ELR (cell line): ENCODE measurements at places on chromosomes 6 and 20.

- DNase-seq, result peak; percentile 75
These were observed 13.5 kb upstream of the TRAM2 start for GRCh38 chr6:52590152-52590891.

DNA sequence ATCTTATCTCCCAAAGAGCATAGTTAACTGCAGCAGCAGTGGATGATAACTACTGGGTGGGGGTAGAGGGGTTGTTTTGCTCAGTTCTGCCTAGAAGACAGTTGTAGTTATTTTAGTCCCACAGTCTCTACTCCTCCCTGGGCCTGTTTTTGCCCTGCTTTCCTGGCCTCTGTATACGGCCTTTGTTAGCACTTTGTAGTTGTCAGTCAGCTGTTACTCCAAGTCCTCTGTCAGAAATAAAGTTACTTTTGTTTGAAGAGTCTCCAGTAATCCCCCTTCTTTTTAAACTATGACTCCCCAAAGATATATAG is 113.9 kb downstream of the SLC16A10 start:
- DNase-seq, result no peak

- peak; percentile 89 for DNase-seq
These were observed 1.3 kb downstream of the NUP153 start for GRCh38 chr6:17705428-17705777.

- DNase-seq, result no peak
These were observed 729.1 kb upstream of the NRSN1 start for GRCh38 chr6:23396949-23397348.

GRCh38 chr6:79600812-79601609 is 30.1 kb upstream of the SH3BGRL2 start:
- DNase-seq, result peak; percentile 66

GRCh38 chr6:130233330-130233729 is 10.6 kb upstream of the SAMD3 start:
- DNase-seq, result peak; percentile 22

DNA sequence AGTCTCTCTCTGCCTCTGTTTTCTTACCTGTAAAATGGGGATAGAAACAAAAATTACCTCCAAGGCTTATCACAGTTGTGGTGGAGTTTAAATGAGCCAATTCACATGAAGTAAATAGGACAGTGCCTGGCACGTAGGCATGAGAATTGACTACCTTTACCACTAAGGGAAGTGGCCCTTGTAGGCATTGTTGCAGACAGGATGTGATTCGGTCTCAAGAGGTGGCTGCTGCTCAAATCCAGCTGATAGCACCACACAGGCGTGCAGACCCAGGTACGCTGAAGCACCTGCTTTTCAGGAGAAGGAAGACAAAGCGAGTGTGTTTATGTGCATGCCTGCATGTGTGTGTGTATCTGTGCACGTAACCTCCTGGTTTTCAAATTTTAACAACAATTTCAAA is 108.6 kb downstream of the EYA2 start:
- no peak for DNase-seq

DNA sequence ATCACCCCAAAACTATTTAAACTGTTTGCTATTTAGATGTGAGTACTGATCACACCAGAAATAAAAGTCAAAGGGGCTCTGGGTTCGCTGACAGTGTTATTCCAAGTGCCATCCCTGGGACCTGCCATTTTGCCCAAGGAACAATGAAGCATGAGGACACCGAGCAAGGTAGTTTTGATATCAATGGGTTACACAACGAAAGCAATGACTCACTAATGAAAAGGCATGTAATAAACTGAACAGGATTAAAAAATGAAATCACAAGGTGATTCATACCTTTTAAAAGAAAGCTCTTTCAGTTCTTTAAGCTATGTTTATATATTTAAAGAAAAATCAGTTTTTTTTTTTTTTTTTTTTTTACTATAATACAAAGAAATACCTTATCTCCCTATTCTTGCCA is 102.0 kb downstream of the HS3ST5 start:
- no peak for DNase-seq

- no peak for DNase-seq
These were observed 610.5 kb downstream of the TFAP2B start for GRCh38 chr6:51429017-51429712.

GRCh38 chr6:4208158-4208557 is 72.8 kb upstream of the ECI2 start:
- no peak for DNase-seq

- peak; percentile 70 for DNase-seq
These were observed 117.5 kb upstream of the ID4 start for GRCh38 chr6:19719691-19720128.

DNA sequence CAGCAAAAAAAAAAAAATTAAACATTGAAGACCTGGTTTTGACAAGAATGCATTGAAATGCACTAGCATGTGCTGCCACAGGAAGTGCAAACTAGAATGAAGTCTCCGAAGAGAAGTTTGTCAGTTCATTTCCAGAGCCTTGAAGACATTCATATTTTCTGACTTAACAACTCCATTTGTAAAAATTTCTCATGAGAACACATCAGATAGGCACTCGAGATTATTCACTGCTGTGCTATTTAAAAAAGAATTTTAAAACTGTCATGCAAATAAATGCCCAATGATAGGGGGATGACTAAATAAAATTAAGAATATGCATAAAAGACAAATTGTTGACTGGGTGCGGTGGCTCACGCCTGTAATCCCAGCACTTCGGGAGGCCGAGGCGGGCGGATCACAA is 394.6 kb upstream of the JARID2 start:
- peak; percentile 44 for DNase-seq

- peak; percentile 11 for DNase-seq
These were observed 264.9 kb downstream of the HIVEP2 start for GRCh38 chr6:142679907-142680700.

GRCh38 chr6:161226009-161226964 is 47.6 kb downstream of the AGPAT4 start:
- DNase-seq, result no peak

- DNase-seq, result peak; percentile 84
These were observed 12.9 kb upstream of the NQO2 start for GRCh38 chr6:2986722-2987221.

DNA sequence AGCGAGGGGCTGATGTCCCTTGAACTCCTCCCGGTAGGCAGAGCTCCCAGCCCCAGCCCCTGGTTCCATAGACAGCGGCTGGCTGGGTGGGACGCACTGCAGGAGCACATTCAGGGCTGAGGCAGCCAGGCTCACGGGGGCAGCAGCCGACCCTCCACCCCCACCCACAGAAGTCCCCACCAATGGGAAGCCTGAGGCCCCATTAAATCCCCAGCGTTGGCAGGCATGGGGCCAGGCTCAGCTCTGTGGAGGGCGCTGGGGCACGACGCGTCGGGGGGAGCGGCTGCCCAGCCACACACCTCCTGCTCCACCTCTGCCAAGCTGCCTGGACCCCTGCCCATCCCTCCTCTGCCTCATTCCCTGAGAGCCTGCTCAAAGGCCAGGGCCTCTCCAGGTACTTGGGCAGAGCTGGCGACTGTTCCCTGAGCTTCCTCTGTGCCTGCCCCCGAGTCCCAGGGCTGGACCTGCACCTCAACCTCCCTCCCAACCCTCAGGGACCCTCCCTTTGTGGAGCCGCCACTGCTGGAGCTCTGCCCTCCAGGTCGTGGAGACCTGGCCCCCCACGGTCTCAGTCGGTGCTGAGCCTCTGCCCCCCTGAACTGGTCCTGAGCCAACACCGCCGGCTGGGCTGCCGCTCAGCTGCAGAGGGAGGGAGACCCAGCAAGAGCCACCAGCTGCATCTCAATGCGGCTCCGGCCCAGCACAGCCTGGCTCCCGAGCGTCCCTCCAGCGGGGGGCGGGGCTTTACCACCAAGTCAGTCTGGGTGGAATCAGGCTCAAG is 9.1 kb downstream of the CHRNA4 start:
- DNase-seq, result no peak

DNA sequence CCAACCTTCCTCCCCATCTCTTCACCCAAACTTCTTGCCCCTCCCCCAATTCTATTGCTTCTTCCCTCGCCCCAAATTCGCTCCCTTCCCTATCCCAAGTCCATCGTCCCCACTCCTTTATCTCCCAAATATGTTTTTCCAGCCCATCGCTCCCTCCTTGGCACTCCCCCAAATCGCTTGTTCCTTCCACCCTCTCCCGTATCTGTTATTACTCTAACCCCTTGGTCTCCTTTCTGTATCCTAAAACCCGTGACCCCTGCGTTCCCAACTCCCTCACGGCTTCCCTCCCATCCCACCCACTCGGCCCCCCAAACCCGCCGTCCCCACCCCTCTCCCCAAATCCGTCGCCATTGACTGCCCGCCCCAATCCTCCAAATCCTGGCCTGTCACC is 584 bp downstream of the MTCH1 start:
- DNase-seq, result peak; percentile 19

GRCh38 chr6:14046476-14047068 is 71.0 kb upstream of the CD83 start:
- peak; percentile 77 for DNase-seq

GRCh38 chr6:35025232-35026188 is 115.6 kb downstream of the TCP11 start:
- DNase-seq, result peak; percentile 36

GRCh38 chr6:112936504-112936903 is 589.4 kb downstream of the RFPL4B start:
- DNase-seq, result no peak

DNA sequence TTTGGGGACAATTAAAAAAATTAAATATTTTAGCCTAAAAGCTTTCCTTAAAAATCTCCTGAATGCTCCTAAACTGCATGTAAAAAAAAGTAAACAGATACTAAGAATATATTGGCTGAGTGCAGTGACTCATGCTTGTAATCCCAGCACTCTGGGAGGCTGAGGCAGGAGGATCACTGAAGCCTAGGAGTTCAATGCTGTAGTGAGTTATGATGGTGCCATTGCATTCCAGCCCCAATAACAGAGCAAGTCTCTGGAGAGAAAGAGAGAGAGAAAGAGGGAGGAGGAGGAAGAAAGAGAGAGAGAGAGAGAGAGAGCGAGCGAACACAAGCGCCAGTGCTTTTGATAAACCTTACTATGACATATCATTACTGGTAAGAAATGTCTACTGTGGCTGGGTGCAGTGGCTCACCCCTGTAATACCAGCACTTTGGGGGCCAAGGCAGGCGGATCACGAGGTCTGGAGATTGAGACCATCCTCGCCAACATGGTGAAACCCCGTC is 58.8 kb downstream of the FKBP5 start:
- DNase-seq, result peak; percentile 4

DNA sequence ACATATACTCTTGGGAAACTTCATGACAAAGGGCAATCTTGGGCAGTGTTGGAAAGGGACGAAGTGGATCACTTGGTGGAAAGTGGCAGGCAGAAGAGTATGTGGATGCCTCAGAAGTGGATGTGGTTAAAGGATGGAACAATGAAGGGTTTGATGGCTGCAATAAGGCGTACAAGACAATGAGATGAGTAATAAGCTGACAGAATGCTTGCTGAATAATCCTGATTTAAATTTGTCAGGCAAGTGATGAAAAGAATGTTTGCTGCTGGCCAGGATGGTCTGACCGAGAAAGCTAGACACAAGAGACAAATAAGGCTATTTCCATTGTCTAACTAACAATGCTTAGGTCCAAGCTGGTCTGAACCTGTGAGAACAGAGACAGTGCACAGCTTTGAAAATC is 61.6 kb upstream of the CEP85L start:
- peak; percentile 83 for DNase-seq
